ENCODE measurements at places on chromosomes 2 and 18.

DNA sequence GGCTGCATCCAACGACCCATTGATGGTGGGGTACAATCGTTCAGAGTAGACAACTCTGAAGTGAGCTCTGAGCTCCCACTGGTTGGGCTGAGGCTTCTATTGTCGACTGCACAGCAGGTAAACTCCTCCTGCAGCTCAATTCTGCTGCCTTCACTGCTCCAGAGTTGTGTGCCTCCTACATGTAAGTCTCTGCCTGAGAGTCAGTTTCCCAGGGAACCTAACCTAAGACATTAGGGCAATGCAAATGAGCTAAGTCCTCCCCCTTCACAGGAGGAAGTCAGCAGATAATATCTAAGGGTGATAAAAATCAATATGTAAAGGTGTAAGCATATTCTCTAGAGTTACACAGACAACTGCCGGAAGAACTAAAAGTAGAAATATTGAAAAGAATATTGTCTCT lies 22.5 kb upstream of the ACYP2 start:
- DNase-seq, result no peak

DNA sequence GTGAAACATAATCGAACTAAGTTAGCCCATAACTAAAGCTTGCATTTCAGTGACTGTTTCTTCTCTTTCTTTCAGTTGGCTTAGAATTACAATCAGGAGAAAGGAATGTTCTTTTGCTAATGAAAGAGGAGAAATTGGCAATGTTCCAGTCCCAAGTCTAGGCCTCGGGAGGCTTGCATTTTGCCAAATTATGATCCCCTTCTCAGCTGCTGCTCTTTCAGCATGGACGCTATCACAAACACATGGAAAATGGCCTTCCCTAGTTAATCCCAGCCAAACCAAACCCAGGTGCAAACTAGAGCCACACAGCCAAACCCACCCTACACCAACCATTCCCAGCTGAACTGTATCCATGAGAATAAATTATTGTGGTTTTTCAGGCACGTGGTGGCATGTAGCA lies 605.2 kb upstream of the LRRTM4 start:
- DNase-seq, result no peak

DNA sequence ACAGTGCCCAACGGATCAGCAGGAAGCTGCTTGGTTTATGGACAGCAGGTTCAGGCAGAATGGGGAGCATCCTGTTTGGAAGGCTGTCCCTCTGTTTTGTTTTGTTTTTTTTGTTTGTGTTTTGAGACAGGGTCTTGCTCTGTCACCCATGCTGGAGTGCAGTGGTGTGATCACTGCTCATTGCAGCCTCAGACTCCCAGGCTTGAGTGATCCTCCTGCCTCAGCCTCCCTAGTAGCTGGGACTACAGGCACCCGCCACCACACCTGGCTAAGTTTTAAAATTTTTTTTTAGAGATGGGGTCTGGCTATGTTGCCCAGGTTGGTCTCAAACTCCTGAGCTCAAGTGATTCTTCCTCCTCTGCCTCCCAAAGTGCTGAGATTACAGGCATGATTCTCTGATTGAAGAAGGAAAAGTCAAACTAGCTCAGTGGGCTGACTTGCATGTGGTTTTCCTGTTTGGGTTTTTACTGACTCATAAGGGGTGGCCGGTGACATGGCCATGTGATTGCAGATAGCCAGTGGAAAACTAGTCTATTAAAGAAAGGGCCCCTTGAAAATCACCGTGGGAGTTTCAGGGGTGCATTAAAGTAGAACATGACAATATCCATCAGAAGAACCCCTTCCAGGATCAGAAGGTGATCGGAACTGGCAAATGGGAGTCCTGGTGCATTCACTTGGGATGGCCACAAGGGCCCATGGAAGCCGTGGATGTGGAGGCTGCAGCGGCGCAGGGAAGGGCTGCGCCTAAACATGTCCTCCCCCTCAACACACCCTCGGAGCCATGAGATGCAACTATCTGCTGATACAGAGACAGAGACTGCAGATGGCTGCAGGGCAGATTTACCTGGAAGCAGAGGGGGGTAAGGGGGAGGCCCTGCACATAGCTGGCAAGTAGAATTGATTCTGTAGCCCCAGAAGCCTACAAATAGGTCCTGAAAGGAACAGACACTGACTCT lies 26.5 kb downstream of the AQP12B start:
- peak; percentile 47 for DNase-seq

GRCh38 chr2:211391189-211391567 lies 834.8 kb downstream of the CPS1 start:
- no peak for DNase-seq

DNA sequence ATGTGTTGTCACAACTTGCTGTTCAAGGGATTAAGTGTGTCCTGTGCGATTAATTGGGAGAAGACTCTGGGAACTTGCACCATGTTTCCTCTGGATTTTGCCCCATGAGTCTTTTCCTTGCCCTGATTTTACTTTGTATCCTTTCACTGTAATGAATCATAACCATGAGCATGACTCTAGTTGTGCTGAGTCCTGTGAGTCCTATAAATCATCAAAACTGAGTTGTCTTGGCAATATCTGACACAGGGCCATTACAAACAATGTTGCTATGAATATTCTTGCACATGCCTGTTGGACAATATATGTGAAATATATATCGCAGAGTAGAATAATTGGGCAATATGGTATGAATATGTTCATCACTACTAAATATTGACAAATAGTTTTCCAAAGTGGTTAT lies 56.5 kb upstream of the COL5A2 start:
- DNase-seq, result no peak

DNA sequence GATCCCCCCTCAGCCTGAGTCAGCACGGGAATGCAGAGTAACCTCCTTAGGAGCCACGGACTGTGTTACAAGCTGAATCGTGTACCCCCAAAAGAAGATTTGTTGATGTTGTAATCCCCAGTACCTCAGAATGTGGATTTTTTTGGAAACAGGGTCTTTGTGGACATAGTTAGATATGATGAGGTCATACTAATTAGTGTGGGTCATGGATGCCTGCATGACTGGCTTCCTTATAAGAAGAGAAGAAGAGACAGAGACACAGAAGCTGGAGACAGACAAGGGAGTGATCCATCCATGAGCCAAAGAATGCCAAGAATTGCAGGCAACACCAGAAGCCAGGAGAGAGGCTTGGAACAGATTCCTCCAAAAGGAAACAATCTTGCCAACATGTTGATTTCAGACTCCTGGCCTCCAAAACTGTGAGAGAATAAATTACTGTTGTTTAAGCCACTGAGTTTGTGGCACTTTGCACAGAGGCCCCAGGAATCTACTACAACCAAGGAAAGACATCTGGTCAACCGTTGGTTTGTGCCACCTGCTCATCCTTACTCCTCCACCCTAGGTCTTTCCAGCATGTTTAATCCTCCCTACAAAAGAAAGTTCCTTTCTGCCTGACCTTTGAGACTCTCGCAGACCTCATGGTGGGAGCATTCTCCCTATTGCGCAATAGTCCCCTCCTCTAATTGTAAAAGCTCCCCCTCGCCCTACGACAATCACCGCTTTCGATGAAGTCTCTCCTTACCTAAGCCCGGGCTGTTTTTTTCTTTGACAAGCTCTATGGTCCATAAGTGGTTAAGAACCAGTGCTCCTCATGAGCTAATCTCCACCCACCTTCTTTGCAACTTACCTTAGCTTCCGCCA lies 91.6 kb downstream of the DNER start:
- no peak for DNase-seq

DNA sequence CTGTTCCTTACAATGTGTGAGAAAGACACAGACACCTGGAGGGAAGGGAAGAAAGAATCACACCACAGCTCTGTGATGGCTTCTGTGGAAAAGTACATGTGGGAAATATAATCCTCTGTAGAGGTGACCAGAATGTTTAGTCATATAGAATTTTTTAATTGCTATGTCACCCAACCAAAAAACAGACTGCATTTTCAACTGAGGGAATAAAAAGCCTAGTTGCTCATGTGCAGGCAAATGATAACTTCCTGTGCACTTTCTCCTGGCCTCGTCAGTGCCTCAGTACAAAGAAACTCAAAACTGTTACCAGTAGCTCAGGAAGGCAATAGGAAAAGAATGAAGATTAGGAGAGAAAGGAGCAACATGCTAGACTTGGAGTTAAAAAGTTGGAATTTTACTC lies 326.8 kb downstream of the OSR1 start:
- DNase-seq, result no peak

GRCh38 chr2:9102861-9103662 lies 99.6 kb upstream of the MBOAT2 start:
- DNase-seq, result no peak

DNA sequence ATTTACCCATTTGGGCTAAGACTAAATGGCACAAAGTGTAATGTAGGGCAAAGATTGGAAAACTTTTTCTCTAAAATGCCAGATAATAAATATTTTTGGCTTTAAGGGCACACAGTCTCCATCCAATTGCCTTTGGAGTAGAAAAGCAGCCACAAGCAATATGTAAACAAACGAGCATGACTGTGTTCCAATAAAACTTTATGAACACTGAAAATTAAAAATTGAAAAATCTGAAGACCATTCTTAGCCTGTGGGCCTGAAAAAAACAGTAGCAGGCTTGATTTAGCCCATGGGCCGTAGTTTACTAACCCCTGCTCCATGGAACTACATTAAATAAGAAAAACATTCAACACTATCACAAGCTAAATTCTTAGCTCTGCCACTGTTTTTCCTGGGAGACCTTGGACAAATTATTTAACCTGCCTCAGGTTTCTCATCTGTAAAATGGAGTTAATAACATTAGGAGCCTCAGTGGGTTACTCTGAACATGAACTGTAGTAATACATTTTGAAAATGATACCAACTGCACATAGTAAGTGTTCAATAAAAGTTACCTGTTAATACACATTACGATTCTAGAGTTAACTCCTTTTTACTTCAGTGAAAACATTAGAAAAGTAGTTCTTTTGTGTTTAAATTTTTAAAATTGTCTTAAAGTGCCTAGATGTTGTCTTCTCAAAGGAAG lies 1.3 kb downstream of the IFIH1 start:
- peak; percentile 27 for DNase-seq

- DNase-seq, result no peak
Measured at GRCh38 chr2:163558251-163559021, 177.4 kb downstream of the FIGN start.

DNA sequence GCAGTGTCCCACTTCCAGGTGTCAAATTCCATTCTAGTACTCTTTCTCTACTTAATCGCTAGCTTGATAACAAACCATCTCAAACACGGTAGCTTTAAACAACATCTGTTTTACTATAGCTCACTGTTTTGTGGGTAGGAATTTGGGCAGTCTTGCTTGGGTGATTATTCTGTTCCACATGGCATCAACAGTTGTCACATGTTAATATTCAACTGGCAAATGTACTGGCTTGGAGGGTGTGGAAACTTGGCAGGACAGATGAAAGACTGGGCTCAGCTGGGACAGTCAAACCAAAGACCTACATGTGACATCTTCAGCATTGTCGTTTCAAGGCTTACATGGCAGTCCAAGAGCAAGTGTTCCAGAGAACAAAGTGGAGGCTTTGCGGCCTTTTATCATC lies 241.8 kb downstream of the PTH2R start:
- DNase-seq, result no peak

DNA sequence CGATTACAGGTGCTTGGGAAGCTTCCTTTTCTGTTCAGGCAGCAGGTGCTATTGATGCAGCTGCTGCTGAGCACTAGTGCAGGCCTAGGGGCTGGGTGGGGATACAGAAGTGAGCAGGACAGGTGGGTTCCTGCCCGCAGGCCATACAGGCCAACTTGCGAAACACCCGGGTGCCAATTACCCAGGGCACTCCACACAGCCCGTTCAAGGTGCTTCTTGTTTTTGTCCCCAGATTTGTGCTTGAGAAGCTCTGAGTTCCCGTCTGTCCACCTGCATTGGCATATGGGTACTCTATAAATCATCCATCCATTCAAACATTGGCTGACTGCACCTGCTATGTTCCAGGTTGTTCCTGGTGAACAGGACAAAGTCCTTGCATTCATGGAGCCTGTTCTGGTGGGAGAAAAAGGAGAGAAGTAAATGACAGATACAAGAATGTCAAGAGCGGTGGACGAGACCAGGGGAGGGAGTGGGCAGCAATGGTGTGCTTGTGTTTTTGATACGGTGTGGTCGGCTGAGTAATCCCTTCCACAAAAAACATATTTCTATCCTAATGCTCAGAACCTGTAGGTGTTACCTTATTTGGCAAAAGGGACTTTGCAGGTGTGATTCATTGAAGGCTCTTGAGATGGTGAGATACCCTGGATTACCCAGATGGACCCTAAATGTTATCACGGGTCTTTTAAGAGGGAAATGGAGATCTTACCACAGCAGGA lies 31.4 kb downstream of the SH3BP4 start:
- DNase-seq, result no peak

DNA sequence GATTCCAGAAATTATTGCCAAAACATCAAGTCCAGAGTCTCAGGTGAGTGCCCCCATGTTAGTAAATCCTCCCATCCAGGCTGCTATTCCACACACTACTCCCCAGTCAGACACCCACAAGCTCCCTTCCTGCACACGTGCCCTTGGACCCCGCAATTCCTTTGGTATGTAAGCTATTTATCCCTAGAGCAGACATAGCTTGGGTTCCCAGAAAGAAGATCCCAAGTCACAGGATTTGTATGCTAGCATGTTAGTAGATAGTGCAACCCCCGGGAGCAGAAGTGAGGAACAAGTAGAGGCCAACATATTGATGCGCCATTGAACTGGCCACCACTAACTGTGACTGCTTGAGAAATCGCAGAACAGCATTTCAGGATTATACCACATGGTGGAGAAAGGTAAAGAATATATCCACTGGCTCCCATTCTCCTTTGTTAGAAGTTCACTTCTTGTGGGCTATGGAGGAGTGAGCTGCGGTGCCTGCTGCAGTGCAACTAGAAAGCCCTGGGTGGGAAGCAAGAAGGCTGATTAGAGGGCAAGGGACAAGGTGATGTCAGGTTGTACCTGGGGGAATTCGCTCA lies 137.5 kb upstream of the CHAC2 start:
- no peak for DNase-seq

GRCh38 chr18:56967035-56967434 lies 179.9 kb upstream of the BOD1L2 start:
- no peak for DNase-seq

- DNase-seq, result no peak
Measured at GRCh38 chr18:6980363-6980762, 137.2 kb downstream of the LAMA1 start.

- DNase-seq, result no peak
Measured at GRCh38 chr2:177052471-177052870, 160.1 kb upstream of the HNRNPA3 start.

- DNase-seq, result no peak
Measured at GRCh38 chr2:7566382-7566881, 649.2 kb downstream of the RNF144A start.

- no peak for DNase-seq
Measured at GRCh38 chr2:108219688-108220087, 20.1 kb upstream of the SULT1C3 start.

DNA sequence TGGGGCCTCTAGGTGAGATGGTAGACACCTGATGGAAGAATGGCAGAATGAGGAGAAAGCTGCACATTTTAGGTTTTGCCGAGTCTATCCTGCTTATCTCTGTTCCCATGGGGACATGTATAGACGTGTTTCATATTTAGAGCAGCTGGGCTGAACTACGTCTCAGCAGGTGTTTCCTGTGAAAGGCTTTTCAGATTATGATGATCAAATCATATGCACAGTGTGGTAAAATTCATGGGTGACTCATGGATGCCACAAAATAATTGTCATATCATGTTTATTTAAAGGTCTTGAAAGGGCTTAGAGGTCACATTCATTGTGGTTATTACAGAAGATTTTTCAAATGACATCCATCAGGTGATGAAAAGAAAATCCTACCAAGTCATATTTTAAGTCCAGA lies 90.5 kb downstream of the ICOS start:
- peak; percentile 27 for DNase-seq

Measured in KBM-7 (cell line).